NCI-H1092 treated with DMSO at 0.1 percent for 48 hours (cell line): ENCODE measurements at places on chromosomes 7 and 10.

GRCh38 chr7:47000561-47000960, 581.4 kb downstream of the TNS3 start:
- DNase-seq: no peak

DNA sequence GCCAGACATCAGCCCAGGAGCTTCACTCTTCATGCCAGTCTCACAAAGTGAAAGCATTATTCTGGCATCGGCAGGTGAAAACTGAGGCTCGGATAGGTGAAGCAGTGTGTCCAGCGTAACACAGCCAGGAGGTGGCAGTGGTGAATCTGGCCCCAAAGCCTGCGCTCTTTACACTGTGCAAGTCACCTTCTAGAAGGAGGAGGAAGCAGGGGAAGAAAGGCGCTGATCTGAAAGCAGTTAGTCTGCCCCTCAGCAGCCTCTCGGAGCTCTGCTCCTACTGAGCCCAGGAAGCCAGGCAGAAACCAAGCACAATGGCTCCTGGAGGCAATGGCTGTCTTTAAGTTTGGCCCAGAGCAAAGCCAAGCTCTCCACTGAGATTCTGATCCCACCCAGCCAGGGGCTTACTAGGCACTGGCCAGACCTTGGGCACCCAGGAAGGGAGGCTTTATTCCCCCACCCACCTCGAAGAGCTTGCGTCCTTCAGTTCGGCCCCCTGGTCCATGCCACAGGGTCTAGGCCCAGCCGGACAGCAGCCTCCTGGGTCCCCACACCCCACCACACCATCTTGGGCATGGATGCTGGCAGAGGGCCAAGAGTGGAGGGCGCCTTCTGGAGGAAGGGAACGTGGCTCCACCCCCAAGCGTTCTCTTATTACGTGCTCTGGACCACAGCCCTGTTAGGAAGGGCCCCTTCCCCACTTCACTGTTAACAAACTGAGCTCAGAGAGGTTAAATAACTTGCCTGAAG, 104.5 kb downstream of the GRID1 start:
- DNase-seq: peak; percentile 47

- DNase-seq: no peak
These were observed 413.9 kb downstream of the HGF start for GRCh38 chr7:81355911-81356310.

DNA sequence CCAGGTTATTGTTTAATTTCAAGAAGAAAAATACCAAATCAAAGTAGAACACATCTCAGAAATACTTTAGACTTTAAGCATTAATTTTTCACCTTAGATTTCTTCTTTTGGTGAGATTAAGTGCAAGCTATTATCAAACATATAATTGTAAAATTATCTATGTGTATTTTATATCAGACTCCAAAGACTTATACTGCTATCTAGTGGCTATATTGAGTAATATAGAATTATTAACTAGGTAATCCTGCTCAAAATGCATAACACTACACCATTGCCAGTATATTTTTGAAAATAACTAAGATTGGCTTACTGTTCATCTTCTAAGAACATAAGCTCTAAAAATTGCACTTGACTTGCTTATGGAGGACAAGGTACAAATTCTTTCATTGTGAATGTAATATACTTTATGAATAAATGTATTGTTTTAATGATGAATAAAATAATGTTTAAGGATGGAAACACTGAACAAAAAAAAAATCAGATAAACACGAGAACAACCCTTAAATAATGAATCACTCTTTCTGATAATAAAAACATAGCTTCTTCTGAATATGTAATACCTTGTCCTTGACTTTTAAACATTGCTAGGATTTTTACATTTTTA, 86.7 kb upstream of the GNAI1 start:
- DNase-seq: peak; percentile 67

DNA sequence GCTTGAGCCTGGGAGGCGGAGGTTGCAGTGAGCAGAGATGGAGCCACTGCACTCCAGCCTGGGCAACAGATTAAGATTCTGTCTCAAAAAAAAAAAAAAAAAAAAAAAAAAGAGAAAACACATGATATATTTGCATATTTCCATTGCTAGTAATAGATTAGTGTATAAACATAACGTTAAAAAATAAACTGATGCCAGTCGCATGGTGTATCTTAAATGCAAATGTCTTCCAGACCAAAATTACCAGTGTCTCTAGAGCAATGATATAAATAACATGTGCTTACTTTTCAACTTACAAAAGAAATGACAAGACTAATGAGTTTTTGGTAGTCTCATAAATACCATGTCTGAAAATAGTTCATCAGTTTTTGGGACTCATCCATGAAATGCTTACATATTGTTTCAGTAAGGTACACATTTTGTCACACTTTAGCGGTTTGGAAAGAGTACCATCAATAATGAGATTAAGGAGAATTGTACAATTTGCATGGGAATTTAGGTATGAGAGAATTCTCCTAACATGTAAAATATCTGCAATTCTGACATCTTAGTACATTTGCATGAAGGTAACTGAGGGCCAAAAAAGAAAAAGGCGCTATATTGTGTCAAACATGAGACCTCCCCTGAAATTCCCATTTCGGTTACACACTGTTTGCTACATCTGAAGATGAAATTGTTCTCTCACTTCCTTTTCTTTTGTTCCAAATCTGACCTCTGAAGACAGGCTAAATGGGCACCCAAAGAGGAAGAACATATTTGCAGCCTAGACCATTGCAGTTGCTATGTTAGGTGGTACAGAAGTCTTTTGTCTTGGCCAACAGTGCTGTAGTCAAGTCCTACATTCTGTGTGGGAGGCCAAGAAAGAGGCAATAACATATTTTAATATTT, 51.5 kb upstream of the PIP4K2A start:
- no peak for DNase-seq

DNA sequence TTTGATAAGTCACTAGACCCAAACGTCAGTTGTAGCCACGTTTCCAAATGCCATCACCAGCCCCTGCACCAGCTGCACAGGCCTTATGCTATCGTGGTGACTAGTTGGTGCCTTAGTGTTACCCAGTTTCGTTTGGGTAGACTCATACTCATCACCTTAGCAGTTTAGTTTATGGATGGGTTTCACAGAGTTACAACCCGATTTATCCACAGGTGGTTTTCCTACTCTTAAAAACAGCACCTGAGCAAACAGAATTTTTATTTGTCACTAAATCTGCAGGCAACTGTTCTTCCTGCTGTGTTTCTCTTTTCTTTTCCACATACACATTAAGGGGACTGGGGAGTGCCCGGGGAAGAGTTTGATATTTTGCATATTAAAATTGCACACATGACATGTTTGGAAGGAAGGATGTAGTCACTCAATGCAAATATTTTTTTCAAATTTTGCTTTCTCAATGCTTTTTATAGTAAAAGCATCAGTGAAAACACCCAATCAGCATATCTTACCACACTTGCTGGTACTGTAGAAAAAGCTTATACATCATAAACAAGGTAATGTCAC, 41.6 kb downstream of the PDSS1 start:
- no peak for DNase-seq

GRCh38 chr10:77457266-77457665, 180.3 kb downstream of the KCNMA1 start:
- no peak for DNase-seq

DNA sequence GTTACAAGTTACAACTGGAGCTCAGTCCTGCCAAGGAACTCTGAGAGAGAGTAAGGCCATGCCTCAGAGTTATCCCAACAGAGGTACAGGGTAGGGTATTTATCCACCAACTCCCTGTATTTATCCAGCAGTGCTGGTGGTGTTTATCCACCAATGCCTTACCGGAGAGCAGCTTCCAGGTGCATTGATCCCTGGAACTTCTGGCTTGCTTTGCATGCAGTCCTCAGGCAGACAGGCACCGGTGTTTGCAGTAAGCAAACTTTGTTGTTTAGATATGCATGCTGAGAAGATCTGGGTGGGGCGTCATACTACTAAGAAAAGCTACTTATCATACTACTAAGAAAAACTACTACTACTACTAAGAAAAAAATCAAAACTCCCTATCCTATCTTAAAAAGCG, 92.4 kb downstream of the CYP26A1 start:
- DNase-seq: no peak

DNA sequence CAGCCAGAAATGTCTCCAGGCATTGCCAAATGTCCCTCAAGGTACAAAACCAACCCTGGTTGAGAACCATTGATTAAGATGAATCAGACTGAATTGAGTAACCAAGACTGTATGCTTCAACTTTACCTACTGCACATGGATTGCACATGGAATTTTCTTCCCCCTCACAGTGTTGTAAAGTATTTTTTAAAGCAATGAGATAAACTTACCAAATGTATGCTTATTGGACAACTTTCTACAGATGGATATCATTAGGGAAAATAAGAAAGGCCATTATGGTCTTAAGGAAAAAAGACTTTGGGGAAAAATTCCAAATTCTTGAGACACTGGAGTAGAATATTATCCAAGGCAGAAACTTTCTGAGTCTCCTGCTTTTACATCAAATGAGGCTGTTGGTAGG, 20.9 kb upstream of the MTPN start:
- DNase-seq: no peak

- no peak for DNase-seq
These were observed 39.6 kb downstream of the SORCS3 start for GRCh38 chr10:104680467-104681401.

DNA sequence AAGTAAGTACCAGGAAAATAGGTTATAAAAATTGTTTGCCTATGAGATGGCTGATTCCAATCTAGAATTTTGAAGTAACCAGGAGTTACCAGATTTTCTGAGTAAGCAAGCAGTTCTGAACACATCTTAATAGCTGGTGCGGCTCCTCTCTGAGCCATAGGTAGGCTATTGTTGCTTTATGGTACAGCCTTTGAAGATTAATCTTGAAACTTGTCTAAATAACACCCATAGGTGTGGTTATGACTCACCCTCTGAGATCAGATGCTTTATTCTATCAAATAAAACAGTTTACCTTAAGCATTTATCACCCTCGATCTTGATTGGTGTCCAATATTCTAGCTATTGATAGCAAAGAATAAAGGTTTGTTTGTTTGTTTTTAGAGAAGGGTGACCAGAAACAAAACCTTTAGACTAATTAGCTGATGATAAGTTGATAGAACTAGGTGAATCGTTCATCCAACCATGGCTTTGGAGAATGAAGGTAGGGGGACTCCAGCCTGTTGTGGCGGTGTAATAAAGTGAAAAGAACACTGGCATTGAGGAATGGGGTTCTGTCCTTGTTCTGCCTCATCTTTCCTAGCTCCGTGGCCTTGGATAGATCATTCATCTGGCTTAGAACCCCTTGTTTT, 72.2 kb downstream of the VTI1A start:
- DNase-seq: no peak

DNA sequence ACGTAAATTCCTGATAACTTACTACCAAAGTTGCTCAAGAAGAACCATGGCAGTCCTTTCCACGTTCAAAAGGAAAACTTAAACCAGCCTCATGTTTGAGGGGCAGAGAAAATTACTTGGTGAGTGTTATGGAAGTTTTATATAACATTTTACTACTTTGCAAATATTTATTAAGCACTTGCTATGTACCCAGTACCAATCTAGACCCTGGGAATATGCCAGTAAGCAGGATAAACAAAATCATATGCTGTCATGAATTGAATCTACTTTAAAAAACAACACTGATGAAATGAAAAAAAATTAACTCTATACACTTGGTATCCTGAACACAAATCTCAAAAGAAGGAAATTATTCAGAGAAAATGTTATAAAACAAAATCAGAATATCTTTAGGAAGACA, 46.1 kb downstream of the NCAPG2 start:
- no peak for DNase-seq

DNA sequence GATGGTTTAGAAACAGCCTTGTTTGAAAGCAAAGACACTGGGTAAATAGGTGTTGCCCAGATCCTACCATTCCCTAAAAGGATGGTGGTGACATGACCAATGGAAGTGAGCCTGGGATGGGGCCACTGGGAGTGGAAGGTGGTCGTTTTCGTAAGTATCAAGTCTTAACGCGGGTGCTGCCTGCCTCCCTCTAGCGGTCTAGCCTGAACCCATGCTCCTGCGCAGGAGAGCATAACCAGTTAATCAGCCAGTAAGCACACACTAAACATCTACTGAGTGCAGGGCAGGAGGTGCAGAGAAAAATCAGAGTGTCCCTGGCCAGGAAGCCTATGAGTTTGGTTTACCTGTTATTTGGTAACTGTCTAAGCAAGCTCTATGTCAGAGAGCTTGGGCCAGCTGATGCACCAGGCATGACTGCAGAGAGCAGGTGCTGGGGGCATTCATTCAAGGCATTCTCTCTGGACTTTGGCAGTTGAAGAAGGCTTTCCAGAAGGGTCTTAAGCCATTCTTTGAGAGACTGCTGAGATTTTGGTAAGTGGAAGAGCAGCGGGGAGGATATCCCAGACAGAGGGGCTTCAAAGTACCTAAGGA, 930 bp downstream of the GARIN1A start:
- DNase-seq: peak; percentile 15

DNA sequence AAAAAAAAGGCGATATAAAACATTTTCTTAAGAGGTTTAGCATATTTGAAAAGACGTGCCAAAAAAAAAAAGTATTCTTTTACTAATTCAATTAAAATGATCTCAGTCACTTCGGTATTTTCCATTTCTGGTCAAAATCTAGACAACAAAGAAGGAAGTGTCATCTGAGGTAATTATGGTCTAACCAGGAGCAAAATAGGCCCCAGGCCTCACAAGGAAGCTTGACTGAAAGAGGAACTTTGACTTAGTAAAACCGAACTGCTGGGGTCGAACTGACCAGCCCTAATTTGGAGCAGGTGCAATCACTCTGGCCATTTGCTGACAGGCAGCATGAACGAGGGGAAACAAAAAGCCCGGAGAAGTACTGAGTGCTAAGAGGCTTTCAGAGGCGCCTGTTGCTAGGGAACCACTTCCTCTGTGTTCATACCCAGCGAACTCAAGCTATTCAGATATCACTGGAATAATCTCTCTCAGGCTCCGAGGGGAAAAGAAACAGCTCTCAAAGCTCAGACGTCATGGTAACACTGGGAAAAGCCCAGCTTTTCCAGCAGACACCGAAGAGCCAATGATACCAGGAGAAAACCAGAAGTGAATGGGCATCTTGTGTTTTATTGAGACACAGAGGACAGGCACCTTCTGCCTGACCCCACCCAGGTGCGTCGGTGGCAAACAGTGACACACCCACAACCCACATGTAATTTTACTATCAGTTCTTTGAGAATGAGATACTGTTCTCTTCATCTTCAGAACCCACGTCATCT, 126.5 kb downstream of the FAM107B start:
- DNase-seq: peak; percentile 96

DNA sequence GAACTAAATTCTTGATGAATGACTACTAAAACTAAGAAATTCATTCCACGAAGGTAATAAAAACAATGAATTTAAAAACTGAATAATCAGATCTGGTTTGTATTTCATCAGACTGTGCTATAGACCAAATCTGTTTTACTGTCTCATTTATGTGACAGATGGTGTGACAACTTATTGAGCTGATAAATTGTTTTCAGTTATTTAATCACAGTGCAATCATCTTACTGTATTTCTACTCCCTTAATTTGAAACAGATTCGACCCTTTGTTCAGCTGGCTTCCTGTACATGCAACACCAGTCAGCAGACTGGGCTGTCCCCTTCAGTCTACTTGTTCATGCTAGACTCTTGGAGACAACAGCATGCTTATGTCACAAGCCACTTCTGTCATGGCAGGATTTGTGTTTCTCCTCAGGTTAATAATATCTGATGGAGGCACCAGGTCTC, 150.9 kb downstream of the MBL2 start:
- DNase-seq: no peak
